Stimulated activated CD4-positive, alpha-beta T cell treated with anti-CD3 and anti-CD28 coated beads, Interleukin-1b, Interleukin-23, amount 100 ng/mL, for 1 hour (primary cell): ENCODE measurements at places on chromosomes 12 and 14.
A peak's percentile ranks its signal among the peaks of the same experiment; 100 is the strongest.

DNA sequence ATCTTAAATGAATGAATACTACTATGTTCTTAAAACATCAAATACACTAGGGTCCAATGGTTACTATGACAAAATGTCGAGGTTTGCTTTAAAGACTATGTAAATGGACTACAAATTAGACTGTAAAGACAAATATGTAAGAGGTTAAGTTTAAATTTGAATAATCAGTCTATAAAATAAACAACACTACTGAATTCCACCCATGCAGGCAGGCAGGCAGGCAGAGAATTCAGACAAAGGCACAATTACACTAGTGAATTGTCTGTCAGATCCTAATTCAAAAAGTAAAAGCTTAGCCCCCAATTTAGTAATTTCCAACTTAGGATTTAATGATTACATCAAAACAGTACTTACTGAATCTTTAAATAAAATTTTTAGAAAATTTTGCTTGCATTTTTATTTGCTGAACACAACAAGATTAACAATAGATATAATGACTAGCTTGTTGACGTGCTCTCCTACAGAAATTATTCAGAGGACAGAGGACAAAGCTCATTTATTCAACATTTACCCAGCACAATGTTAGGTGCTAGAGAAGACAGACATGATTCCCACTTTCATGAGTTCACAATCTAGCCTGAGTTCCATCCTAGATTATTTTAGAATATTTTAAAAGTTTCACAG is 97.4 kb downstream of the CDK17 start:
- DNase-seq = no peak

- no peak for DNase-seq
Observed at GRCh38 chr14:68089146-68089731, 269.7 kb downstream of the RAD51B start.

- DNase-seq = no peak
Observed at GRCh38 chr14:86723254-86723624, 1193.3 kb downstream of the FLRT2 start.

- DNase-seq = peak; percentile 24
Observed at GRCh38 chr14:102085948-102086708, 716 bp downstream of the HSP90AA1 start.

- no peak for DNase-seq
Observed at GRCh38 chr12:107900588-107900987, 126.1 kb downstream of the ASCL4 start.

- no peak for DNase-seq
Observed at GRCh38 chr12:74119811-74120362, 417.7 kb upstream of the ATXN7L3B start.
